Myocyte (in vitro differentiated cells): ENCODE measurements at places on chromosomes 7 and 10.

- DNase-seq: no peak
These were observed 76.8 kb upstream of the BTBD16 start for GRCh38 chr10:122194251-122194650.

DNA sequence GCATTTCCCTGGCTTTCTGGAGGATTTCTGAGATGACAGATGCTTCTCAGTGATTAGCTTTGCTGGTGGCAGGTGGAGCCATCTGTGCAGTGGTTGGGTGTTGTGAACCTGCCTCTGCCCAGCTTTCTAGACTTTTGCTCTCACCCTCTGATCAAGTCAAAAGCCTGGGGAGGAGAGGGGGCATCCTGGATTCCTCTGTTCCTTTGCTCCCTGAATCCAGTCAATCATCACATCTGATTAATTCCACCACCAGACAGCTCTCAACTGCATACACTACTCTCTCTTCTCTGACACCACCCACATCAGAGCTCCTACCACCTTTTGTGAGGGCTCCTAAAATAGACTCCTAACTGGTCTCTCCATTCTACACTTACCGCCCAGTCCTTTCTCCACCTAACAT lies 283.5 kb downstream of the WDR11 start:
- no peak for DNase-seq

GRCh38 chr7:46756996-46757395 lies 824.9 kb downstream of the TNS3 start:
- DNase-seq: no peak

GRCh38 chr7:388961-389701 lies 99.2 kb downstream of the FOXL3 start:
- no peak for DNase-seq
